Stimulated activated CD4-positive, alpha-beta T cell treated with anti-CD3 and anti-CD28 coated beads, Interleukin-15, amount 100 ng/mL, for 1 hour (primary cell): ENCODE measurements at places on chromosomes 7 and 10.

GRCh38 chr7:156792611-156793010 lies 100.4 kb downstream of the LMBR1 start:
- no peak for DNase-seq

DNA sequence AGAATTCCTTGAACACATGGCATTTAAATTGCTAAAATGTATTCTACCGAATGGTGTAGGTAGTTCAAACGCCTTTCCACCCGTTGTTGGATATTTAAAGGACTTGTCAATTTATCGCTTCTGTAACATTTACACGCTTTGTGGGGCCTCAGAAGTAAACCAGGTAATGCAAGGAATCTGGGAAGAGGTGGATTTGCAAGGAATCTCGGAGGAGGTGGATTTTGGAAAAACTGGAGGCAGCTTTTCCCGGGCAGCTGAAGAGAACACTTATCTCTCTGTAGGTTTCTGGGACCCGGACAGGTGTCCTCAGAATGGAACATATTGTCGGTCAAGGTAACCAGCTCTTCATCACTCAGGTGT lies 592 bp upstream of the MAPK8 start:
- no peak for DNase-seq

- DNase-seq = no peak
Observed at GRCh38 chr7:36034020-36034419, 119.0 kb upstream of the EEPD1 start.

GRCh38 chr7:95614442-95614940 lies 18.2 kb upstream of the PDK4 start:
- DNase-seq = no peak

DNA sequence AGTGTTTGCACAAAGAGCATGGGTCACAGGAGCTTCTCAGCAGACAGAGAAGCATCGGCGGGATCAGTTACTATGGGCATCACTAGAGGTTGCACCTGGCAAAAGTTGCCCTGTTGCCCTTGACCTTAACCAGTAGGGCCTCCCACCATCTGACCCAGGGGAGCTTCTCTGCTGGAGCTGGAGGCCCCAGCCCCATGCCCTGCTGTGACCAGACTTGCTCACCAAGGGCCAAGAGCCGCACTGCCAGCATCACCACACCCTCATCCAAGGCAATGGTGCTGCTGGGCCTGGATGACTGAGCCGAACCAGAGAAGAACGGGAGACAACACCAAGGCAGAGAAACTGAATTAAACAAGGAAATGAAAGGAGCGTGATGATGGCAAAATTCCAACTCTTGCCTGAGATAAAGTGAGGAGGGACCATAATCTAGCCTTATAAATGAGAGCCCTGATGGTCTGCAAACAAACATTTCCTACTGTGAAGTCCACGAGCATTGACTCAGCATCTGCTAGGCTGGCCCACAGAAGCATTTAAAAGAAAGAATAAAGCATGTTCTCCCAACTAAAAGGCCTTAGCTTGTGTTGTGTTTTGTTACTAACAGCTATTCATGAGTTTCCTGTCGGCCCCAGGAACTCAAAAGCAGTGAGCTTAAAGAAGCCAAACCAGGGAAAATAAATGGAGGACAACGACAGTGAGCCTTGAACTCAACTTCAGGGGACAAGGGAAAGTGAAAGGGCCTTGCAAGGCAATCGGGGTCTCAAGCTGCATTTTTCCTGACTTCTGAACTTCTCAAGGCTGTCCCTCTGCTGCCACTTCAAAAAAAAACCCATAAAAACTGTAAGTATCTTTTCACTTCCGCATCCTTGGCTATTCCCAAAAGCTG lies 60.4 kb downstream of the AFAP1L2 start:
- no peak for DNase-seq

DNA sequence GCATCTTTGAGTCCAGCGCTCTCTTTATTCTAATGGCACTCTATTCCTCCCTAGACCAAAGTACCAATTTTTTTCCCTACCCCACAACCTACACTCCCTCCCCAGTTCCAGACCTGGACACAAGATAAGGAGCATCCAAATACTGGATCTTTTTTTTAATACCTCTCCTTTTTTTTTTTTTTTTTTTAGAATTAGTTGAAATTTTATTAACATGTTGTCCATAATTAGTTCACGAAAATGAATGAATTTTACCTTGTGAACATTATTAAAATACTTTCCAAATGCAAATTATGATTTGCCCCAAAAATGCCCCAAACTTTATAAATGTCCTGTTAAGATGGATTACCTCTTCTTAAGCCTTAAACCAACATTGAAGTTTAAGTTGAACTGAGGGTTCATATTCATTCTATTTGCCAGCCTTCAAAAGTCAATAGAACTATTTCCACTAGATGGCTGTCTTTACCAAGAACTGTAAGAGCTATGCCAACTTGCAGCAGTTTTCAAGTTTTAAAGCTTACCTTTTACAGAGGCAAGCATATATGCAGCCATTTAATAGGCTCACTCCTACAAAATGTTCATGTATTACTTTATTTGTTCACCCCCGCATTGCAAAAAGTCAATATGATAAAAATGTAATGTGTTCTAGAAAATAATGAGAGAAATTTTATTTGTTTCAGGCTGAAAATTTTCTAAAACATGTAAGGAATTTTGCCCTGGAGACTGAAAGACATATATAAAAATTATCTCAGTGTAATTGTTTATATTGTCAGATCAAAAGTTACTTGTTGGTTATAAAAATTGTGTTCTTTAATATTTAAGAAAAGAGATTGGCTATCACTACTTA lies 39.7 kb upstream of the TNKS2 start:
- no peak for DNase-seq

GRCh38 chr10:102701272-102701671 lies 12.9 kb downstream of the ARL3 start:
- DNase-seq = no peak
